ENCODE measurements at places on chromosomes 12 and 14.

- no peak for DNase-seq
Observed at GRCh38 chr12:67111182-67111581, 158.0 kb upstream of the CAND1 start.

GRCh38 chr14:89187501-89187900 is 229.5 kb downstream of the FOXN3 start:
- DNase-seq: no peak

DNA sequence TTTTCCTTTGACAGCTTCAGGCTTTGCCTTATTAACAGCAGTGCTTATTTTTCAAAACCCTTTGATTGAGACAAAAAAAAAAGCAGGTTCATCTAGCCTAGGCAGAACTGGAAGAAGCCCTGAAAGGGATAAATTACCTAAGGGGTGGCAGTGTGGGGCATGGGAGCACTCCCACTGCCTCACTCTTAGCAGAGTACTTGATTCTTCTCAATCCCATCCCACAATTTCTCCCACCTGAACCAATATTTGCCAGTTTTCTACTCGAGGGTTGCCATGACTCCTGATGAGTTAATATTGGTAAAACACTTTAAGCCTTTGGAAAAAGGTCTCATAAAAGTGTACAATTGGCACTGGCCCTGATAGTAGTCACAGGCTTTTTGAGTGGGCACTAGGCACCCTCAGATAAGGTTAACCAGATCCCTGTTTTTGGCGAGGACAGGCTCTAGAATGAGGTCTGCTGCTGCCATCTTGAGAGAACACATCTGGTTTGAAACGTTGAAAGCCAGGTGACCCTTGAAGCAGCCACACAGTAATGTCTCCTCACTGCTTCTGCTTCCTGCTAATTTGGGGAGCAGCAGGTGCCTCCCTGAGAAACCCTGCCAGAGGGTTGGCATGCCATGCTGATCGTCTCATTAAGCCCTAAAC is 320.0 kb downstream of the RAD51B start:
- DNase-seq: no peak

DNA sequence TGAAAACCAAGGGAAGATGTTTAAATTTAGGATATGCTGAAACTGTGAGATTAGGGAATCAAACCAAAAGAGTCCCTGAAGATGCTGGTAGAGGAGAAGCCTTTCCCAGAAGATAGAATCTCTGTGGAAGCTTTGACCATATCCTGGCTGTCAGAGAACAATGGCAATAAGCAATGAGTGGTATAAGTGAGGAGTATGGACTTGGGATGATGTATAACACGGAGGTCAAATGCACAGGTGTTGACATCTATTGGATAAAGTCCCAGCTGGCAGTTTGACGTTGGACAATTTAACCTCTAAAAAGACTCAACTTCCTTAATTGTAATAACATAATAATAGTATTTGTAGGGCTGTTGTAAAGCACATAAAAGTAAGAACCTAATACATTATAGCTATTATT is 30.1 kb upstream of the CLEC14A start:
- no peak for DNase-seq

DNA sequence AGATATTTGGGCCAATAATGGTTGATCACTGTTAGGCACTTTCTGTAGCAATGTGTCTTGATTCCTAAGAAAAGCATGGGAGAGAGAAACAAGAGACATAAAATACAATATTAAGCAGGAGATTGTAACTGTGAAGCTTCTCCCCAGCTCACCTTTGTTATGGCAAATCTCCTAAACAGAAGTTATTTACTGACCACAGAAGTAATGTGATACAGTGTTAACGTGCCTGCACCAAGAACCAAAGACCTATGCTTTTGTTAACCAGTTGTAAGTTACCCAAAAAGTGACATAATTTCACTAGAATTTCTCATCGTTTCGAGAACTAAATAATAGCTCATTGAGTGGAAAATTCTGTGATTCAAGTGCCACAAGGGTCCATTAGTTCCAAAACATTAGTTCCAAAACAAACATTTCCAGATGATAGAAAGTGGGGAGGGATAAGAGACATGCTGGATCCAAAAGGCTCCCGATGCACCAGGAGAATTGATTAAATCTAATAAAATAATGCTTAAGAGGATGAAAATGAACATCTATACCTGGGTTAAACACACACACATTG is 14.3 kb downstream of the RERG start:
- DNase-seq: no peak

DNA sequence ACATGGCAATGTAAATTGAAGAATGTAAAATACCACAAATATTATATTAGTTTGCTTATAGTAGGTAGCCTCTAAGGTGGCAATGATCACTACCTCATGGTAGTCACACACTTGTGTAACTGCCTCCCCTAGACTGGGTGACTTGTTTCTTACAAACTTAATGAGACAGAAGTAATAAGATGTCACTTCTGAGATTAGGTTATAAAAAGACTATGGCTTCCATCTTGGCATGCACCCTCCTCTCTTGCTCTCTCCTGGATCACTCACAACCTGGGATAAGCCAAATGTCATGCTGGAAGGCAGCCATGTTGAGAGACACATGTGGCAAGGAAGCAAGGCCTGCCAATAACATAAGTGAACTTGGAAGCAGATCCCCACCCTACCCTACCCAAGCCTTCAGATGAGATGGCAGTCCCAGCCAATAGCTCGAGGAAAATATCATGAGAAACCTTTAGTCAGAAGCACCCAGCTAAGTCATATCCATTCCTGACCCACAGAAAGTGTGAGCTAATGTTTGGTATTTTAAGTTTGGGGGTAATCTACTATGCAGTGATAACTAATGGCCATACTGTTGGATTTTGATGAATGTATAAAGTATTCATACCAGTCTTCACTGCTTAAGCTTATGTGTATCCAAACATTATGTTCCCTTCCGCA is 43.3 kb downstream of the PPP1R12A start:
- DNase-seq: no peak

DNA sequence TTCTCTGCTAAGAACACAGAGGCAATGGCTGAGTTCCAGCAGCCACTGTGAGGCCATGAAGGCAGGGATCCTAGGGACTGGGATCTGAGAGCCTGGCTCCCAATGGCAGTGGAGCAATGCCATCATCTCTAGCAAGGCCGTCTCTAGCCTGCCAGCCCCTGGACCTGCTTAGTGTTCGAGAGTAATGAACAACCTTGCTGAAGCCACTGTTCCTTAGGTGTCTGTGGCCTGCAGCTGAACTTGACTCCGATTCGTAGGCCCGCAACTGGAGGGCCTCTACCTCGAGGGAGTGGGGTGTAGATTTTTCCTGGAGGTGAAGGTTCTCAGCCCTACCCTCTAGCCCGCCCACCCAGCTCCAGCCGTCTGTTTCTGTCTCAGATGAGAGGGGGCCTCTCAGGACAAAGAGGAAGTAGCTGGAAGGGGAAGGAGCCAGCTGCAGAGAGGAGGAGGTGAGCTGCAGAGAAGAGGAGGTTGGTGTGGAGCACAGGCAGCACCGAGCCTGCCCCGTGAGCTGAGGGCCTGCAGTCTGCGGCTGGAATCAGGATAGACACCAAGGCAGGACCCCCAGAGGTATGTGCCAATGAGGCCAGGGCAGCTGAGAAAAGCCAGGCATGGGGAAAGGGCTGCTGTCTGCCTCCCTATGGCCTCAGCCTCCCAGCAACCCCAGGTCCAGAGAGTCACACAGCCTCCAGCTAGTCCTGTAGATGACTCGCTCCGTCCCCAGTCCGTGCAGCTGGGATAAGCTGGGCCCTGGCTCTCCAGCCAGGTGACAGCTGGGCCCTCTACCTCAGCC is at the start of gene PLD4:
Gene PLD4, plus strand, starts transcription at position 459 of the 793 bp plus-strand sequence. CDS start 2,262 bp downstream, outside the sequence.
- DNase-seq: no peak

- peak; percentile 16 for DNase-seq
Observed at GRCh38 chr12:2535583-2536204, 259.1 kb upstream of the FKBP4 start.

DNA sequence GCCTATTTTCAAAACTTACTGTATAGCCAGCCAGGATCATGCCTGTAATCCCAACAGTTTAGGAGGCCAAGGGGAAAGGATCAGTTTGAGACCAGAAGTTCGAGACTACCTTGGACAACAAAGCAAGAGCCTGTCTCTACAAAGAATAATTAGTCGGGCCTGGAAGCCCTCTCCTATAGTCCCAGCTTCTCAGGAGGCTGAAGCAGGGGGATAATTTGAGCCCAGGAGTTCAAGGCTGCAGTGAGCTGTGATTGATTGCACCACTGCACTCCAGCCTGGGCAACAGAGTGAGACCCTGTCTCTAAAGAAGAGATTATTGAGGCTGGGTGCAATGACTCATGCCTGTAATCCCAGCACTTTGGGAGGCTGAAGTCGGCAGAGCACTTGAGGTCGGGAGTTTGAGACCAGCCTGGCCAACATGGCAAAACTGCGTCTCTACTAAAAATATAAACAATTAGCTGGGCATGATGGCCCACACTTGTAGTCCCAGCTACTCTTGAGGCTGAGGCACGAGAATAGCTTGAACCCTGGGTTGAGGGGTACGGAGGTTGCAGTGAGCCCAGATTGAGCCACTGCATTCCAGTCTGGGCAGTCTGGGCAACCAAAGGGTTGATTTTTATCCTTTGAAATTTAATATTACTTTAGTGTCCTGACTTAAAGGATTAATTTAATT is 14.1 kb downstream of the EID3 start:
- DNase-seq: no peak

DNA sequence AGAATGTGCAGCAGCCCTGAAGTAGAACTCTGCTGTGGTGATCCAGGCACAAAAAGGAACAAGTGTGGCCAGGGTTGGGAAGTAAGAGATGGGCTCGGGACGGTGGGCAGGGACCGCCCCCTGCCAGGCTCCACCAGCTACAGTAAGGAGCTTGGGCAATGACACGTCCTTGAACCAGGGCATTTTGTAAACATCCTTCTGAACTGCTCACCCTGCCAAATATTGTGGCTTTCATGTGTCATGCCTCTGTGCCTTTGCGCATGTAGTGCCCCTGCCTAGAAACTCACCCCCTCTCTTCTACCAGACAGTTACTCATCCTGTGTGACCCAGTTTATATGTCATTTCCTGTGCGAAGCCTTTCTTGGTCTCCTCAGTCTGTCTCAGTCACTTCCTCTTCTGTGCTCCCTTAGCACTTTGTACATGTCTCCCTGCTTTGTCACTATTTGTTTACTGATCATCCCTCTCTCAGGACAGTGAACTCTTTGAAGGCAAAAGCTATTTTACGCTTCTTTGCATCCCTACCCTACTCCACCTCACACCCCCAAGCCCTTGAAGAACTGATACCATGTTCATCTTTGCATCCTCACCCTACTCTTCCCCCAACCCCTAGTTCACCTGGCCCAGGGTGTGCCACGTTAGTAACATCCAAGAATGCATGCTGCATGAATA is 108.9 kb upstream of the PLEKHG7 start:
- peak; percentile 76 for DNase-seq

DNA sequence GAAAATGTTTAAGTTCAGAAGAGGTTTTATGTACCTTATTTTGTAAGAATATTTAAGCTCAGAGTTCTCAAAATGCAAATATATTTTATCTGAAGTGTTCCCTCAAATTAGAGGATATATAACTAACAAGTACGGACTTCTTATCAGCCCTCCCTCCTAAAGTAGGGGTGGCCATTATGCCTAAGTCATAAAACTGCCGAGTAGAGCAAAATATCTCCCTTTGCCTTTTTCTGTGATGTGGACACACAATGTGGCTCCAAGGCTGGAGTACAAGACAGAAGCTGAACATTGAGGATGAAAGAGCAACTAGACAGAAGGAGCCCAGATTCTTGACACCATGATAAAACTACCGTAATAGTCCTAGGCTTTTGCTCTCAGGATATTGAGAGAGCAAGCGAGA is 120.9 kb downstream of the MED13L start:
- DNase-seq: no peak

GRCh38 chr14:31727797-31728196 is 166.6 kb downstream of the NUBPL start:
- no peak for DNase-seq

- DNase-seq: peak; percentile 69
Observed at GRCh38 chr12:128076188-128076587, 190.8 kb upstream of the TMEM132C start.

DNA sequence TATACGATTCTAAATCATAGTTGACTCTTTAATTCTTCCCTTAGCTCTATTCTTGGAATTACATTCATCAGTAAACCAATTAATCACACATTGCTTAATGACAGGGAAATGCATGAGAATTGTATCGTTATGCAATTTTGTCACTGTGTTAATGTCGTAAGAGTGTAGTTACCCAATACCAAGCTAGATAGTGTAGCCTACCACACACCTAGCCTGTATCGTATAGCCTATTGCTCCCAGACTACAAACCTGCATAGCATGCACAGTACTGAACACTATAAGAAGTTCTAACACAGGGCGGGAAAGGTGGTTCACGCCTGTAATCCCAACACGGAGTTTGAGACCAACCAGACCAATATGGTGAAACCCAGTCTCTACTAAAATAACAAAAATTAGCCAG is 24.7 kb downstream of the HNRNPC start:
- DNase-seq: no peak

DNA sequence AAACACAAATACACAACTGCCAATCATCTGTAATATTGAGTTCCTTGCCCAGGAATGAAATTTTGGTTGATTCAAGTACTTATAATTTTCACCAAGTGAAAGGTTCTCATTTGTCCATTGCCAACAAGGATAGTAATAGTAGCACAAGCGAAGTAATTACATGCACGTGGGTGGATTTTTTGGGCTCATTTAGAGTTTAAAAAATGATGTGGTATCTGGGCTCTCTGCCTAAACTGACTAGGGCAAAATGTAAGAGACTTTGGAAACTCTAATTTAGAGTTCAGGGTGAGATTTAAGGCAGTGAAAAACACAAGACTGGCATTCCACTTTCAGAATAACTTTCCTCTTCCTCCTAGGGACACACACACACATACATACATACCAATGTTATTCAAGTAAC is 111.7 kb downstream of the MYRFL start:
- DNase-seq: no peak

- DNase-seq: no peak
Observed at GRCh38 chr14:84485036-84485435, 1044.9 kb upstream of the FLRT2 start.

DNA sequence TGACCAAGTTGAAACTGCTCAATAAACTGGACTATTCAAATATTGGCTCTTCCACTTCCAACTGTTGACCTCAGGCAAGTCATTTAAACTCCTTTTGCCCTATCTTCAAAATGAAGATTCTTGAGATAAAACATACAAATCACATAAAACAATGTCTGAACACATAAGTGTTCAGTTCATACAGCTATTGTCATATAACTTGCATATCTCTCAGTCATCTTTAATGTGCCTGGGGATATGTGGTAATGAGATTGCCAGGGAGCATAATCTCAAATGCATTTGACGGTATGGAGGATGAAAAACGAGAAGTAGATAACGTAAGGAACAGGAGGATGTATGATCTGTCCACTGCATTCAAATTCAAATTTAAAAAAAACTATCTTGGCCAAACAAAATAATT is 237.0 kb upstream of the DIO2 start:
- no peak for DNase-seq

GRCh38 chr12:1697271-1697670 is 6.4 kb downstream of the ADIPOR2 start:
- no peak for DNase-seq

DNA sequence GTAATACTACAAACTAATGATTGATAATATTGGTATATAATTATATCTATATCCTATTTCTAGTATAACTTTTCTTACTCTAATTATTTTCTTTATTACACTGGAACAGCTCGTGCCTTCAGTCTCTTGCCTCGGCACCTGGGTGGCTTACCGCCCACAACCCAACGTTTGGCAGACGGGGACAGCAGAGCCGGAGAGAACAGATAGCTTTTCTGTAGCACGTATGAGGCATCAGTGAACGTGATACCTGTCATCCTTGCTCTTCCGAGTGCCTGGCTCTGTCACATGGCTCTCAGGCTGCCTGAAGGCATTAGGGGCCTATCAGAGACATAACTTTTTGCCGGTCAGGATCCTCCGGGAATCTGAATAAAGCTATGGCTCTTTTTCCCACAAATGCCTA is 5.5 kb downstream of the PUS1 start:
- no peak for DNase-seq

- no peak for DNase-seq
Observed at GRCh38 chr12:14129611-14130195, 148.3 kb upstream of the GRIN2B start.

All from BJ (cell line).